ENCODE measurements at places on chromosomes 1 and 21.

DNA sequence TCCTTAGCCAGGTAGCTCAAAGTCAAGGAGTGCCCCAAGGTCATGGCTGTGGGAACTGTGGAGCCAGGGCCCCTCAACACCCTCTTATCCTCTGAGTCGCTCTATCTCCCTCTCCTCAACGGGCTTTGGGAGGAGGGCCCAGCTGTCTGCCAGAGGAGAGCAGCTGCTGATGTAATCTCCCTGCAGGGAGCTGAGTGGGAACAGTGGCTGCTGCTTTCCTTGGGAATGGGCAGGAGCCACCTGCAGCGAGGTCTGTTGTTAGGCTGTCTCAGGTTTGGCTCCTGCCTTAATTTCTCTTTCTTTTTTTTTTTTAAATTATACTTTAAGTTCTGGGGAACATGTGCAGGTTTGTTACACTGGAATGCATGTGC, 58.8 kb upstream of the MAP1LC3C start:
- DNase-seq = no peak

DNA sequence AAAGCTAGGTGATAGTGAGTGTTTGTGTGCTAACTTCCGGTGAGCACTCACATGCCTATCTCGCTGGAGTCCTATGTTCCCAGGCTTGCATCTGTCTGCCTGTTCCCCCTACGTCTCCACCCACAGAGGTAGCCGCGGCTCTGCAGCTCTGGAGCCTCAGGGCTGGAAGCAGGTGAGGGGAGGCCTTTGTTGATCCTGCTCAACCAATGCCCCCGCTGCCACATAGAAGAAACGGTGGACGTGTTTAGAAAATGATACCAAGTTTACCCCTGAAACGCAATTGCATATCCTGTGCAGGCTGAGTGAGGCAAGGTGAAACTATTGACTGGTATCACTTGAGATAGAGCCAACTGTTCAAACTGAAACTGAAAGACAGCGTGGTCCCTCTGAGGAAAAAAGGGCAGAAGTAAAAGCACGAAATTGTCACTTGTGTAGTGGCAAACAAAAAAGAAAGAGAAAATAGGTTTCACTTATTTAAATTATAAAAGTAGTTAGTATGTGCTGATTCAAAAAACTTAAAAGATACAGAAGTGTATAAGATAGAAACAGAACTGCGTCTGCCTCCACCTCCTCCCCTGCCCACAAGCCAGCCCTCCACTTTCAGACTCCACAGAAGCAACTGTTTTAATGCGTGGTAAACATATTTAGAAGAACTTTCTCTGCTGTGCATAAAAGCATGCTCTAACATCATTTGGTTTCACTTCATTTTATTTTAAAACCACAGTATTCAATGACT, 38.6 kb upstream of the ETS2 start:
- peak; percentile 90 for DNase-seq

GRCh38 chr1:232534552-232535517, 95.1 kb downstream of the SIPA1L2 start:
- no peak for DNase-seq

DNA sequence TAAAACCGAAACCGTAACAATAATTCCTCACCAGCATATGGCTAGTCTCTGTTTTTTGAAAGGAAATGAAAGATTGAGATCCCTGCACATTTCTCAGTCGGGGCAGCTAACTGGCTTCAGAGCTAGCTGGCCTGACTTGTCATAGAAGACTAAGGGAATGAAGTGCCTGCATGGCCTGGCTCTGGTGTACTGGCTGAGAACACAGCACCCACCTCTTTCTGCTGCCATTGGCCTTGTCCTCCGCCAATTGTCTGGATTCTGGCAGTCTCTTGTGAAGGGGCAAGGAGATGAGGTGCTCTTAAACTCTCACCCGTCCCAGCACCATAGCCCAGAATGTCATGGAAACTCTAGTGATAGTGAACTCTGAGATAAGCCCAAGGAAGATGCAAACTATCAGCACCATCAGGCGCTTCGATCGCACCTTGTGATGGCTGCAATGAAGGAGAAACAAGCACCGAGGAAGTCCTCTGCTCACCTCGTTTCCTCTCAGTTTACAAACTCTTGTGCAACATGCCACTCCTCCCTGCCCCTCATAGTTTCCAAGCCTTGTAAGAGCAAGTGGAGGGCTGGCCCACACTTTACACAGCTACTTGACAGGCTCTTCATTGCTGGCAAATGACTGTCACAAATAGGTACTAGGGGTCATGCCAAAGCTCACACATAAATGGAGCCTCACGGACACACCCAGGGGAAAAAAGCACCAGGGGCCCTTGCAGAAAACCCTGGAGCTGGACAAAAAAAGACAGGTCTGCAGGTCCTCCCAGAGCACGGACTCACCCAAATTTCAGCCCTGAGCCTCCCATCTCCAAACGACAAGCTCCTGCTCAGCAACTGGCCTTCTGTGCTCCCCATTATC, 16.4 kb downstream of the INPP5B start:
- no peak for DNase-seq

DNA sequence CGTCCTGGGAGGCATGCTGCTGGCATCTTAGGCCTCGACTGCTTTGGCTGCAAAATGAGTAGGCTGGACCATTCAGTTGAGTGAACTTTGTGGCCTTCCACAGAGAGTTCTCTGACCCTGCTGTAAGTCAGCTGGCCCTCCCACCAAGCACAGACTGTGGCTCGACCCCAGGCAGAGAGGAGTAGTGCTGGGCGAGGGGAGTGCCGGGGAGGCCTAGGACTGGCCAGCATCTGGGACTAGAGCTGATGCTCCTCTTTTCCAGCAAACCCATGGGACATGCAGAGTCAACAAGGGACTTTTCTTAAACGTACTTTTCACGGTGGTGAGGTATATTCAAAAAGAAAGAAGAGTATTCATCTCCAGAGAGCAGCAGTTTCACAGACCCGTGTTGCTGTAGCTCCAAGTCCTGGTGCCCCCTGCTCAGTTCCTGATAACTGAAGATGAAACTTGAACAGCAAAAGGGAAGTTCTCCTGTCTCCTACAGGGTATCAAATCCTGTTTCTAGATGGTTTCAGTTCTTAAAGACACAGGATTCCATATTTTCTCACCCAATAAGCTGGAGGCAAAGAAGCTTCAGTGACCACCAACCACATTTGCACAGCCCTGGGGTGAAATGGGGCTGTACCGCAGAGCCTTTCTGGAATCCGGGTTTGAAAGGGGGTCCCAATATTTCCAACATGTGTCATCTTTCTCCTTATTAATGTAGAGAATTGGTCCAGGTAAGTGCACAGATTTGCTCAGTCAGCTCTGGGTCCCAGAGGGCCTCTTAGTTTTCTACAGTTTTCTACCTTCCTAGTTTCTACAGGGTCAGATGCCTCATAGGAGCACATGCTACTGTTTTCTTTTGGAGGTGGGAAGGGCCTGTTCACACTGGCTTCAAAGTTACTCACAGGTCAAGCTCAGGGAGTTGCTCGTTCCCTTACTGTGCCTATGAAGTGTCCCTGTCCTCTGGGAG, 20.9 kb downstream of the BATF3 start:
- peak; percentile 84 for DNase-seq

Data from suppressor macrophage treated with lipopolysaccharide for 4 hours (primary cell).